ENCODE measurements at places on chromosomes 6 and 20.

DNA sequence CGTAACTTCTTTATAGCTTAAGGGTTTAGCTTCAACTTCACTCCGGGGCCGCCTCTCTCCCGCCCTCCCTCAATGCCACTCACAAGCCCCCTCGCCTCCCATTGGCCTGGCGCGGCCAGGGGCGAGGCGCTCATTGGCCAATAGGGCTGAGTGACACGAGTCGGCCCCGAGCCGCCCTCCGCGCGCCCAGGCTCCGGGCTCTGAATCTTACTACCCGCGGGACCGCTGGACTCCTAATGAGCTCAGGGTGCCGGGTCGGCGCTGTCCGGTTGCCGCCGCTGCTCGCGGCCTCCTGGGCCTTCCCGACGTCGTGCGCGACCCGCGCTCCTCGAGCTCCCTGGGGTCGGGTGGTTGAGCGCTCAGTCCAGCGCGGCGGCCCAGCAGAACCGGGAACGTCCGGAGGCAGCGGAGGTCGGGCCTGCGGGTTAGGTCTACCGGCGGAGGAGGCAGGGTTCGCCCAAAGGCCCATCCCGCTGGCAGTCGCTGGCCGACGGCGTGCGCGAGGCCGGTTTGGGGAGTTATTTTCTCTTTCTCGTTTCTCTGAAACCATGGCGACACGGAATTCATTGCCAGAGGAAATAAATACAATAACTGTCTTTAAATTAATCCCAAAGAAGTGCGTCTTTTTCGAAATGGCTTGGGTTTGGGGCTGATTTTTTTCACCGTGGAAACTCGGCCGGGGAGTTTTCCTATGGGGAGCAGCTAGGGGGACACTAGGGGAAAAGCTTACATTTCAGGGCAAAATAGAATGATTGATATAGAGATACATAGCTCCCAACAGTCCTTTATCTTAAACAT, at the start of gene SIM1:
Gene SIM1 (minus strand): TSS at position 19 of the 798 bp plus-strand sequence. CDS start 1,453 bp downstream, outside the sequence.
- no peak for DNase-seq

DNA sequence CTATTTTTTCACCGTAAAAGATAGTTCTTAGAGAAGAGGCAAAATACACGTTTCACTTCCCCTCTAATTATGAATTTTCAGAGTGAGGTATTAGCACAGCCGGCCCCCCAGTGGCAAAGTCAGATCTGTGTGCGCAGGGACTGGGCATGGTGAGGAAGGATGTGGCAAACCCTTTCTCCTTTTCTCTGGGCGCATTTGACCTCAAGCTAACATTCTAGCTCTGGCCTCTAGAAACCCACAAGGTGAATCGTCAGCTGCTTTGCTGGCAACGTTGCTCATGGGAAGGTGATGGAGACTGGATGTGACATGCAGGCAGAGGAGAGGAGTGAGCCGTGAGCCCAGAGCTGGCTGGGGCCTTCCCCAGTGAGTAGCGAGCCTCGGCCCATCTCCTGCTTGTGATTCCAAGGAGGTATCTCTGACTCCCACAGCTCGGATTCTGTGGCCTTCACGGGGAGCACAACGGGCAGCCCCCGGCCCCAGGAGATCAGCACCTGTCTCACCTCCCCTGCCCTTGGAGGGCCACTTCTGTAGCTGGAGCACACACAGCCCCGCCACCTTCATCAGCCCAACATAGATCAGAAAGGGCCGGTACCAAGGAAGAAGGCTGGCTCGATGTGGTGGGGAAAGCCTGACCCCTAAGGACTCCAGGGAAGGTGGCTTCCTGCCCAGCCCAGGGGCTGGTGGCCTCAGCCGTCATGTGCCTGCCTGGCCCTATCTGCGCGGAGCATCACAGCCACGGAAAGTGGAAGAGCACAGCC, 152.8 kb downstream of the TAF4 start:
- DNase-seq, result no peak

- no peak for DNase-seq
These were observed 1.9 kb downstream of the KLHL32 start for GRCh38 chr6:96926425-96926824.

DNA sequence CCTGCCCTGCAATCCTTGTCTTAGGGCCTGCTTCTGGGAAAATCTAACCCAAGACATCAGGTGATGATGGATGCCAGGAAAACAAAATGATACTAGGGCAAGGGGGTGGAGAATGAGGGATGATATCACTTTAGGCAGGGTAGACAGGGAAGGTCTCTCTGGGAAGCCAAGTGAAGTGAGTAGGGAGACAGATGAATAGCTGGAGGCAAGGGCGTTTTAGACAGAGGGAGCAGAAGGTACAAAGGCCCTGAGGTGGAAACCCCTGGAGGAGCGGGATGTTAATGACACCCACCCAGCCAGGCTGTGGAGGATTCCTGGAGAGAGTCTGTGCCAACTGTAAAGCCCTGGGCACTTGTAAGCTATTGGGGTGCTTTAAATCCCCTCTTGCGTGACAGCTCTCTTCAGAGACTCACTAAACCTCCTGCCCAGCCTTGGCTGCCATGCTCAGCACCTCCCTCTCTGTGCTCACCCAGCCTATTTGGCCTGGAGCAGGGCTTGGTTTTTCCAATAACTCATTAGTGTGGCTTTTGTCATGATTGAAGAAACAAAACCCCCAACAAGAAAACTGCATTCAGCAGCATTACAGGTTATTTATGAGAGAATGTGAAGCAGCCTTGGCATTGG, 12.4 kb upstream of the MDGA1 start:
- DNase-seq, result no peak

GRCh38 chr20:36466089-36466488, 75.2 kb upstream of the MYL9 start:
- no peak for DNase-seq

Data from esophagus squamous epithelium (tissue), 5 donors.